HepG2 (cell line): ENCODE measurements at places on chromosomes 16 and 17. TPM values are rescaled to one million over a fixed set of nuclear protein-coding genes. Genes with fewer than 3 reads are reported as not detected.

SPNS2 gene
- not detected in 2 replicates for total RNA-seq

GNAO1 gene
- total RNA-seq: not detected in 2 replicates

- H3K36me3 ChIP-seq: no peaks in the 10 kb centered on the region
- no peak overlapping the region for H3K27ac ChIP-seq
- no peak overlapping the region for H3K4me3 ChIP-seq
Measured at GRCh38 chr17:34146440-34147043, 108.5 kb upstream of the CCL2 start.

- peaks cover 8% of the 10 kb centered on the region; the same call in 1 of the 2 replicates for H3K27me3 ChIP-seq
- H3K27ac ChIP-seq: no peak overlapping the region
- H3K4me1 ChIP-seq: peaks cover 36% of the 10 kb centered on the region
- H3K4me3 ChIP-seq: peak overlapping the region; percentile 76
- DNase-seq: peak; percentile 65
Measured at GRCh38 chr17:49901460-49902331, 53.8 kb upstream of the TAC4 start.

GRCh38 chr16:19681637-19682036, 36.4 kb downstream of the KNOP1 start:
- no peak for DNase-seq
- no peaks in the 10 kb centered on the region for H3K36me3 ChIP-seq
- H3K27ac ChIP-seq: no peak overlapping the region
- no peaks in the 10 kb centered on the region for H3K4me1 ChIP-seq

- H3K4me1 ChIP-seq: peaks cover 25% of the 10 kb centered on the region
- H3K4me3 ChIP-seq: no peak overlapping the region
- H3K27ac ChIP-seq: no peak overlapping the region
- no peak for DNase-seq
Measured at GRCh38 chr16:3689731-3690130, 27.6 kb downstream of the TRAP1 start.
